ENCODE measurements at places on chromosomes 13 and 19.

- no peak for DNase-seq
These were observed 25.7 kb upstream of the UBE2L5 start for GRCh38 chr13:30396434-30397075.

DNA sequence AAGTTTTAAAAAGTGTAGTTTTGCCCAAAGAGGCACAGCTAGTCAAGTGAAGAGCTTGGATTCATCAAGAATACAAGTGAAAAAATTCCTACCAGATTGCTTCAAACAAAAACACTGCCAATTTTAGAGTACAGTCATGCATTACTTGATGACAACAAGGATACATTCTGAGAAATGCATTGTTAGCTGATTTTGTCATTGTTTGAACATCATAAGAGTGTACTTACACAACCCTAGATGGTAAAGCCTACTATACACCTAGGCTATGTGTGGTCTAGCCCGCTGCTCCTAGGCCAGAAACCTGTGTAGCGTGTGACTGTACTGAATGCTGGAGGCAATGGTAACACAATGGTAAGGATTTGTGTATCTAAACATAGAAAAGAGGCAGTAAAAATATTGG is 41.1 kb downstream of the TMTC4 start:
- DNase-seq: no peak

GRCh38 chr13:52916486-52916990 is 68.1 kb upstream of the PCDH8 start:
- DNase-seq: no peak

DNA sequence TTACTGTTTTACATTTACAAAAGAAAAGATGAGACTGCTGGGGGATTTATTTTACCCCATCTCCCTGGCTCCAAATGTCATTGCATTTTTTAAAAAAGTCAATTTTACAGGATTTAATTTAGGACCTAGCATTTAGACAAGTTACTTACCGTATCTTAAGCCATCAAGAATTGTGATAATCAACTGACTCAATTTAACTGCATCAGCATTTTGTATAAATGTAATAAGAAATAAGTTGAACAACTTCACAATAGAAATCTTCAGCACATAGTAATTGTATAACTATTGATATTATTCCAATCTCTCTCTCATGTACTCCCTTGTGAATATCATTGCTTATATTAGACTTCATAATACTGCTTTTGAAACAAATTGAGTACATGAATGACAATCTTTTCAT is 907.5 kb upstream of the SLC10A2 start:
- DNase-seq: no peak

DNA sequence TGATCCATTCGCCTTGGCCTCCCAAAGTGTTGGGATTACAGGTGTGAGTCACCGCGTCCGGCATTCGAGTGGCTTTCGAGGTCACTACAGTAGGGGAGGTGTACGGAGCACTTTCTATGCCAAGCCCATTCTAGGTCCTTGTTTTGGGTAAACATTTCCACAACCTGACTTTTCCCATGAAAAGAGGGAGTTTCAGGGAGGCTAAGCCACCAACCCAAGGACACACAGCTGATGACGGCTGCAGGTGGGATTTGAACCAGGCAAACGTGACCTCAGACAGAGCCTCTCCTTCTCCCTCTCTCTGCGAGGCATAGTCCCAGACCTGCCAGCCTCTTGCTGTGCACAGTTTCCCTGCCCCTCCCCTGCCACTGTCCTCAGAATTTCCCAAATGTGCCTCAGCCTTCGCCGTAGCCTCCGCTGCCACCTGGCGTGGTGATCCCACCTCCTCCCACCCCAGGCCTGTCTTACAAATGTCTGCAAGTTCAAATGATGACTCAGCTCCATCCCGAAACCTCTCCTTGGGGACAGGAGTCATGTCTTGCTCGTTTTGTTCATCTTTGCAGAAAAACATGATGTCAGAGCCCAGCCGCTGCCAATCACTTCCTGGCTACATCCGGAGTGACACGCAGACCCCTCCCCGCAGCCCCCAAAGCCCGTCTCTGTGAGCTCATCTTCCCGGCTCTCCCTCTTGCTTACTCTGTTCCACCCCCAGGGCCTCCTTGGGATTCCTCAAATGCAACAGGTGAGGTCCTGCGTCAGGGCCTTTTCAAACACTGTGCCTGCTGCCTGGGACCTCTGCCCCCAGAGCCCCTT is 6.6 kb upstream of the GADD45B start:
- DNase-seq: no peak

DNA sequence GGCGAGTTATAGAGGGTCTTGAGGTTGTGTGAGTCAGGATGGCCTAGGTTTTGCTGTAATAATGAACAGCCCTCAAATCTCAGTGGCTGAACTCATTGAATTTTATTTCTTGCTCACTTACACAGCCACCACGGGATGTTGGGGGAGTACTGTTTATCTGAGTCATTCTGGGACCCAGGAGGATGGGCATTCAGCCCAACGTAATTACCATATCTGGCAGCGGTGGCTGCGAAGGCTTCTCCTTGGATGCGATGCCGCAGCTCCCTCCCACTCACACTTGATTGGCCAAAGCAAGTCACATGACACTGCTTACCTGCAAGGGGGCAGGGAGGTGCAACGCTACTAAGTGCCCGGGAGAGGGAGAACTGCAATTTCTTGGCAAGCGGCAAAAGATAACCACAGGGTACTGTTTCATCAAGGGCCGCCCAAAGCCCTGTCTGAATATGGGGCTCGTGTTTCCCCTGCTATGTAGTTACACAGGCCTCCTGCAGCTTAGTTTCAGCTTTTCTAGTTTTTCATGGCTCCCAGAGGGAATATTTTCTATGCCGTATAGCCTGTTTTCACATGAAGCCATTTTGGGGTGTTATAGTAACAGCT is 19.9 kb downstream of the ZSWIM9 start:
- DNase-seq: peak; percentile 39

DNA sequence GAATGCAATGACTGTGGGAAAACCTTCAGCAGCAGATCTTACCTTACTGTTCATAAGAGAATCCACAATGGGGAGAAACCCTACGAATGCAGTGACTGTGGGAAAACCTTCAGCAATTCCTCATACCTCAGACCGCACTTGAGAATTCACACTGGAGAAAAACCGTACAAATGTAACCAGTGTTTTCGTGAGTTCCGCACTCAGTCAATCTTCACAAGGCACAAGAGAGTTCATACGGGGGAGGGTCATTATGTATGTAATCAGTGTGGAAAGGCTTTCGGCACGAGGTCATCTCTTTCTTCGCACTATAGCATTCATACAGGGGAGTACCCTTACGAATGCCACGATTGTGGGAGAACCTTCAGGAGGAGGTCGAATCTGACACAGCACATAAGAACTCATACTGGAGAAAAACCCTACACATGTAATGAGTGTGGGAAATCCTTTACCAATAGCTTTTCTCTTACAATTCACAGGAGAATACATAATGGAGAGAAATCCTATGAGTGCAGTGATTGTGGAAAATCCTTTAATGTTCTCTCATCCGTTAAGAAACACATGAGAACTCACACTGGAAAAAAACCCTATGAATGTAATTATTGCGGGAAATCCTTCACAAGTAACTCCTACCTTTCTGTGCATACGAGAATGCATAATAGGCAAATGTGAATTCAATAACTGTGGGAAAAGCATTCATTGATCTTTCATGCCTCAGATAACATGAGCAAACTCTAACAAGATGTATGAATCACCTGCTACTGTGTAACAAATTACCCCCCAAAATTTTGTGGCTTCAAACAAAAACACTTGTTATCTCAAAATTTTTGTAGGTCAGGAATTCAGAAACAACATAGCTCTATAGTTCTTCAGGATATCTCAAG is 13.8 kb downstream of the ZNF557 start:
- no peak for DNase-seq

GRCh38 chr13:61415749-61416148 is at the start of gene PCDH20:
TSS of gene PCDH20 (minus strand) at chr13:61415849. CDS start at chr13:61415158, 691 bp downstream.
- DNase-seq: no peak

DNA sequence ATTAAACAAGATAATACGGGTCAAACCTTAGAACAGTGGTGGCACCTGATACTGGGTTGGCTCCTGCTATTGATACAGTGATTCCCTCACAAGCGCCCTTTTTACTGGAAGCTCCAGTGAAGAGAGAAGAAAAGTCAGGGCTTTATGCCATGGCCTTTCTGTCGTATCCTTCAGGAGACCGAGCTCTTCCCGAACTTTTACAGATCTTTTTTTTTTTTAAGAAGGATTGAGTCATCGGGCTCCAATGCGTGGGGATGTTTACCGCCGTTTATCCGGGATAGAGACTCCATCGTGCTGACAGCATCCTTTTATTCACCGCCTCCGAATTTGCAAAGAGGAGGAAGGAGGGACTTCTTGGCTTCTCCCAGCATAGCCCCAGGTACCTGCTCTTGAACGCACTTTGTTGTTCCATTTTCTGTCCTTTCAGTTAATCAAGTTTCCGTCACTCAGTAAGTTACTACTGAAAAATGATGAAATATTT is 574 bp downstream of the ZNF227 start:
- DNase-seq: peak; percentile 43

DNA sequence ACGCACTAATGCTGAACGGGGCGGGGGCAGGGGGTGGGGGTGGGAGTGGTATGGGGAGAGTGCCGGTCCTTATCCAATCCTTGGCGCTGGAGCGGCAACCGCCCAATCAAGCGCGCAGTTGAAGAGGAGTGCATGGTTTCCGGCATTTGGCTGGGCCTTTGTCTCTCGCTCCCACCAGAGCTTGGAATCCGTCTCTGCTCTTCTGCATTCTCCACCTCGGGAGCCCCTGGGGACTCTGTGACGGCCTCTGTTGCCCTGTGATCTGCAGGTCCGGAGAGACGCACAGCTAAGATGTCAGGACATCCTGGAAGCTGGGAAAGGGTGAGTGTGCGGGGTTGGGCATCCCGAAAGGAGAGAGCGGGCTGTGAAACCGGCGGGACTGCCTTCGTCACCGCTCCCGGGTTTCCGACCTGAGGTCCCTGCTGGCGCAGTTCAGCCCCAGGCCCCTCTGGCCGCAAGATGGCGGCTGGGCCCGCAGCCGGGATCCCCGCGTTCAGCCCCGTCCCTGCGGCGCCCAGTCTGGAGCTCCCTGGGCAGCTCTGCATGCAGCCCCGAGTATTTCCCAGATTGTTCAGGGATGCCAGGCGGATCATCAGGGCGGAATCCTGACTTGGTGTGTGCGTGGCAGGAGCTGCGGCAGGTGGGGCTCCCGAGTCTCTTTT is 53.6 kb upstream of the ZNF254 start:
- peak; percentile 84 for DNase-seq

GRCh38 chr13:73142071-73142470 is 83.3 kb downstream of the KLF5 start:
- no peak for DNase-seq

DNA sequence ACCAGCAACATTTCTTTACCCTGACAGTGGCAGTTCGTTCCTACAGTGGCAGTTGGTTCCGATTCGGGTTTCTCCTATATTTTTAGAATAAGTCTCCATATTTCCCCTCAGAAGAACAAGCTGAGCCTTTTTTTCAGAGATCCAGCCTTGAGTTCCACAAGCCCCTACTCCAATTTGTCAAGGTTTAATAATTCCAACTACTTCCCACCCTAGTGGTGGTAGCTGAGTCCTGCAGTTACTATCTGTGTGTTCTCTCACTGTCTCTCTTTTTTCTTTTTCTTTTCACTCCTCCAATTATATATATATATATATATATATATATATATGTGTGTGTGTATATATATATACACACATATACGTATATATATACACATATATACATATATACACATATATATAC is 1347.3 kb downstream of the PCDH9 start:
- DNase-seq: no peak

GRCh38 chr13:49367640-49368422 is 76.0 kb downstream of the CAB39L start:
- no peak for DNase-seq

GRCh38 chr13:45316338-45316737 is 24.6 kb downstream of the TPT1 start:
- no peak for DNase-seq

DNA sequence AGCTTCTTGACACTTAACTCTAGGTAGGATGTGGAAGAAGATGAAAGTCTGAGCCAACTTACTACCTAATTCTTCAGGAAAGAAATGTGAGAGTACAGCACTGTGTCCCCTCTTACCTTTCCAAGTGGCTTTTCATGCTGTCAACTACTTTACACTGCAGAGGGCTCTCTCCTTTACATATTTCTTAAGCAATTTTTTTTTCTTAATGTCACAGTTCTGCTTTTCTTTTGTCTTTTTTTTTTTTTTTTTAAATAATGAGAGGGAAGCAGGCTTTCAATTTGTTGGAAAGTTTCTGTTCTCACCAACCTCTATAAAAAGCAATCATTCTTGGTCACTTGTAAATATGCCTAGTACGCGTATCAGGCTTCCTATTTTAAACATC is 212.7 kb upstream of the MIR17HG start:
- DNase-seq: no peak

DNA sequence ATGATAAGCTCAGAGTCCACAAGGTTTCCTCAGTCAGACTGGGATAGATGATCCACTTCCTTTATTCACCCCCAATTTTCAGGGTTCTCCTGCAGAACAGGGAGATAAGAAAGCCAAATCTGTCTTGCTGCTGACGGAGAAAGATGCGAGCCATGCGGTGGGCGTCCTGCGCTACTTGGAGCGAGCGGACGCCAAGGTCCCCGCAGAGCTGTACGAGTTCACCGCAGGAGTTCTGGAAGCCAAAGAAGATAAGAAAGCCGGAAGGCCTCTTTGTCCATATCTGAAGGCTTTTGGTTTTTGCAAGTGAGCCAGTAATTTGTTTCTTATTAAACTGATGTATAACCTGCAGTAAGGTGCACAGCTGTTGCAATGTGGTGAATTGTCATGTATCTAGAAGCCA is 66.7 kb downstream of the SLC7A9 start:
- no peak for DNase-seq

DNA sequence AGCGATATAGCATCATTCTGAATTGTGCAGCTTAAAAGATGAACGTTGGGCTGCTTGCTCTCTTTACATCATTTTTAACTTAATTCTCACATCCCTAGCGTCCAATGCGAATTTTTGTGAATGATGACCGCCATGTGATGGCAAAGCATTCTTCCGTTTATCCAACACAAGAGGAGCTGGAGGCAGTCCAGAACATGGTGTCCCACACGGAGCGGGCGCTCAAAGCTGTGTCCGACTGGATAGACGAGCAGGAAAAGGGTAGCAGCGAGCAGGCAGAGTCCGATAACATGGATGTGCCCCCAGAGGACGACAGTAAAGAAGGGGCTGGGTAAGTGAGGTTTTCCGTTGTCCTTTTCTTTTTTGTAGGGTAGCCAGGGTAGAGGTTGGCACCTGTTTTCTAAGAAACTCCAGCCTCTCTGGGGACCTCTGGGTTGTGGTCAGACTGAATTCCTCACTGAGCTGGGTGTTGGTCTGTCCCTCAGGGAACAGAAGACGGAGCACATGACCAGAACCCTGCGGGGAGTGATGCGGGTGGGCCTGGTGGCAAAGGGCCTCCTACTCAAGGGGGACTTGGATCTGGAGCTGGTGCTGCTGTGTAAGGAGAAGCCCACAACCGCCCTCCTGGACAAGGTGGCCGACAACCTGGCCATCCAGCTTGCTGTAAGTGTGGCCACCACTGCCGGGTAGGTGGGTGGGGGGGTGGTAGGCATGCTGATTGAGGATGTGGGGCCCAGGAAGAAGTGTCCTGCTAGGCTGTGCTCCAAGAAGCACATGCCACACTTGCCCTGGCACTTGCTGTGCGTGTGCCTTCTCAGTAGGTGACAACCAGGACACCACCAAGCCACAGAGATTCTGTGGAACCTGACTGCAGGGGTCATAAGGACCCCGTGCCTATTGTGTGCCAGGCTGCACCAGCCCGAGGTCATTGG is 17.0 kb downstream of the ILF3 start:
- DNase-seq: no peak

GRCh38 chr13:113741191-113741668 is 17.8 kb upstream of the TMEM255B start:
- no peak for DNase-seq

GRCh38 chr19:48506138-48506733 is 5.4 kb downstream of the LMTK3 start:
- DNase-seq: no peak

GRCh38 chr19:15093001-15093400 is 11.0 kb downstream of the OR1I1 start:
- no peak for DNase-seq

Data from midbrain (tissue), 1 donor.